Liver (tissue), 10 donors: ENCODE measurements at places on chromosomes 7 and 10.

- DNase-seq, result no peak
Measured at GRCh38 chr7:45570797-45571196, 3.4 kb upstream of the ADCY1 start.

- no peak for DNase-seq
Measured at GRCh38 chr7:20238754-20239324, 21.7 kb upstream of the MACC1 start.

DNA sequence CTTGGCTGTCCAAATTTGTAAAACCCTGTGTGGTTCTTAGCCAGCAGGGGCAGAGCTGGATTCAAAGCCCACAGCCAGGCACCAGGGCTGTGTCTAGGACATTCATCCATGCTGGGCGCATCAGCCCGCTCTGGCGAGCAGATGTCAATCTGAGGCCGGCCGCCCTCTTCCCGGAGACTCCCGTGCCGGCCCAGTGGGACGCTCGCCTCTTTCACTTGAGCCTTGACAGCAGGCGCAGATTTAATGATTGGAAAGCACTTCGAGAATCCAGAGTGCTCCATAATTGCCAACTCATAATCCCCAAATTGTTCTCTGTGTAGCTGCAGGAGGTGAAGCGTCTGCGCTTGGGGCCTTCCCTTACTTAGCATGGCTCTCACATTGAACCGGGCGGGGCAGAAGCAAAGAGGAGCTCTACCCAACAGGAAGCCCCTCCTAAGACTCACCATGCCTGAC is 36.7 kb downstream of the SLIT1 start:
- DNase-seq, result no peak

GRCh38 chr7:70183278-70183677 is 585.0 kb downstream of the AUTS2 start:
- DNase-seq, result no peak

GRCh38 chr10:24452030-24452429 is 243.1 kb downstream of the KIAA1217 start:
- no peak for DNase-seq

DNA sequence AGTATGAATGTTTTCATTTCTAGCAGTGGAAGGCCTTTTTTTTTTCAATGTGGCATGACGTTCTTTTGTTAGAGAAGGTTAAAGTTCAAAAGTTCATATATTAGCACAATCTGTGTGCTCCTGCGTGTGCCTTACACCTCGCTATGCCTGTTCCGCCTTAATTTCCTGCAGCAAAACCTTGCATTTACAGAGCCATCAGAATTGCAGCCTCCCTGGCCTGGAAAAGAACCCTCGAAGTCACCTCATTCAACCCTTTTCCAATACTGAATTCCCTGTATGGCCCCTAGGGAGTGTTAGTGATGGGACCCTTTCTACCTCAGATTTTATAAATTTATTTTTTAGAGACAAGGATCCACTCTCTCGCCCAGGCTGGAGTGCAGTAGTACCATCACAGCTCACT is 103.5 kb upstream of the ZNF438 start:
- no peak for DNase-seq

- DNase-seq, result no peak
Measured at GRCh38 chr10:119268871-119269506, 61.6 kb downstream of the GRK5 start.

GRCh38 chr10:1549591-1550290 is 187.6 kb downstream of the ADARB2 start:
- DNase-seq, result no peak

GRCh38 chr7:129642871-129643549 is 31.5 kb downstream of the NRF1 start:
- DNase-seq, result no peak

DNA sequence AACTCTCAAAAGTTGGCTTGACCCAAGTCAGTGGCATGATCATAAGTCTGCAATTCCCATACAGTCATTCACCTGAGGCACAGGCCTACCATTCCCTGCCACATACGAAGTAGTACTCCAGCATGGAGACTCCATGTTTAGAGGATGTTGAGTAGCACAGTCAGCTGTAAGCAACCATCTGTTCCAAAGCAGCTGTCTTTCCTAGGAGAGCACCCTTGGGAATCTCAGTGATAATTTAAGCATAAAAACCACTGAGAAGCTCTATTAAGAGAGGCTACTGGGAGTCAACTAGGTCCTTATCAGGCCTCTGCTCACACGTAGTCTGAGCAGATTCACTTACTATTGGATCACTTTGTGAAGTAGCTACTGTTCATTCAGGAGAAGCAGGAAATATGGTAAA is 61.6 kb upstream of the UNC5B start:
- no peak for DNase-seq

- DNase-seq, result no peak
Measured at GRCh38 chr10:124459395-124459794, 2.2 kb upstream of the LHPP start.

GRCh38 chr7:42174391-42174912 is 62.6 kb downstream of the GLI3 start:
- no peak for DNase-seq

GRCh38 chr7:71229148-71229547 is 97.2 kb downstream of the GALNT17 start:
- no peak for DNase-seq
